Stimulated activated CD4-positive, alpha-beta T cell treated with anti-CD3 and anti-CD28 coated beads, TNF-alpha, amount 100 ng/mL, for 1 hour (primary cell): ENCODE measurements at places on chromosomes 6 and 20.

GRCh38 chr6:90319979-90320685, 23.5 kb upstream of the BACH2 start:
- DNase-seq = no peak

GRCh38 chr20:32567384-32568178, 17.6 kb downstream of the NOL4L start:
- DNase-seq = no peak

DNA sequence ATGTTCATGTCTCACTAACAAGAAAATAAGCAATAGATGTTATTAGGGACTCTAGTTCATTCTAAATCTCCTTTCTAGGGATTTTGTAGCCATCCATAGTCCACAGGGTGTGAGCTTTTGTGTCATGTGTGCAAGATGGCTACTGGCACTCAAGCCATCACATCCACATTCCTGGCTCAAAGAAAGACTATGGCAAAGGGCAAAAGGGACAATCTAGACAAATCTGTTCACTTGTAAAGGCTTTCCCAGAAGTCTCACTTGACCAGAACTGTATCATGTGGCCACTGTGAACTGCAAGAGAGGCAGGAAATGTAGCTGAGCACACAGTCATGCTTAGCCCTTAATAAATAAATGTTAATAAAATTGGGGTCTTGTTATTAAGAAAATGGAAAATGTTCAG, 212.6 kb upstream of the EXOC2 start:
- no peak for DNase-seq

DNA sequence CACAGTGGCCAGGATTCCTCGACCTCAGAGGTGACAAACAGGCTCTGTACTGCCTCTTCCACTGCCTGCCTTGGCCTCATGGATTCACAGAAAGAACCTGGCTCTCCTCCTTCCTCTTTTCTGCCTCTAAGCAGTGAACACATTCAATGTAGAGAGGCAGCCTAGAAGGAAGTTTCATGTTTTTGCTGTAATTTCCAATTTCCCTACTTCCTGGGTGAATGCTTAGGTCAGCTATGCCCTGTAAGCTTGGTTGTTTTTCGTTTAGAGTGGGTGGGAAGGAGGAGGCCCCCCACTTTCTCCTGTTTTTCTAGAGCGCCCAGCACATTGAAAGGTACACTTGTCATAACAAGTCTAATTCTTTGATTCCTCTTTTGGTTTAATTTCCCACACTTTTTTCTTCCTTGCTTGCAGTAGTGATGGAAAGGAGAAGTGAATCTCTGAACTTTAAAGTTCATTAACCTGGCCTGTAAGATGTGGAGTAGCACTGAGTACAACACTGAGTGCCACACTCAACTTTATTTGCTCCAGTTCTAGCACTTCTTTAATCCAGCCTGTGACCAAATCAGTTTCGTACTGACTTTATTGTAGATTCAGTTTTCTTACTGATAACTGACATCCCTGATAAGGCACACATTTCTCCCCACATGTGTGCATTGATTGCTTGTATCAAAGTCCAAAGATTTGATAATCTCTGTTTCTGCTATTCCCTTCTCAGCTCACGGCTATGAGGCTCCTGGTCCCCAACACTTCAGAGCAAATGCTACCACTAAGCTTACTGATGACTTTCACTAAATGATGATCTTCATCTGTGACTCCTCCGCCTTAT, 100.0 kb upstream of the MAN1A1 start:
- no peak for DNase-seq

DNA sequence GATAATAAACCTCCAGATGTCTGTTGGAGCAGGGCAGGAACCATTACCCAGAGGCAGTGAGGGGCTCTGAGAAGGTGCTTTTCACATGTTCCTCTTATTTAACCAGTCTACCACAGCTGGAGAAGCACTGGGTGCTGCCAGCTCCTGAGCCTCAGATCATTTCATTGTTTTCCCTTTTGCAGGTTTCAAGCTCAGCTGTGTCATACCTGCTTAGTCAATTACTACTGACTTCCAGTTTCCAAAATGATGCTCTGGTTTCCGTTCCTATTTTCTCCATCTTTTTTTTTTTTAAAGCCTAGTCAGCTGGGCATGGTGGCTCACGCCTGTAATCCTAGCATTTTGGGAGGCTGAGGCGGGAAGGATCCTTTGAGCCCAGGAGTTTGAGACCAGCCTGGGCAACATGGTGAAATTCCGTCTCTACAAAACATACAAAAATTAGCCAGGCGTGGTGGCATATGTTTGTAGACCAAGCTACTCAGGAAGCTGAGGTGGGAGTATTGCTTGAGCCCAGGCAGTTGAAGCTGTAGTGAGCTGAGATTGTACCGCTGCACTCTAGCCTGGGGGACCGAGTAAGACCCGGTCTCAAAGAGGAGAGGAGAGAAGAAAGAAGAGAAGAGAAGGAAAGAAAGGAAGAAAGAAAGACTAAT, 6.7 kb downstream of the FLOT1 start:
- DNase-seq = no peak

GRCh38 chr6:145532361-145532760, 203.0 kb downstream of the EPM2A start:
- DNase-seq = no peak

DNA sequence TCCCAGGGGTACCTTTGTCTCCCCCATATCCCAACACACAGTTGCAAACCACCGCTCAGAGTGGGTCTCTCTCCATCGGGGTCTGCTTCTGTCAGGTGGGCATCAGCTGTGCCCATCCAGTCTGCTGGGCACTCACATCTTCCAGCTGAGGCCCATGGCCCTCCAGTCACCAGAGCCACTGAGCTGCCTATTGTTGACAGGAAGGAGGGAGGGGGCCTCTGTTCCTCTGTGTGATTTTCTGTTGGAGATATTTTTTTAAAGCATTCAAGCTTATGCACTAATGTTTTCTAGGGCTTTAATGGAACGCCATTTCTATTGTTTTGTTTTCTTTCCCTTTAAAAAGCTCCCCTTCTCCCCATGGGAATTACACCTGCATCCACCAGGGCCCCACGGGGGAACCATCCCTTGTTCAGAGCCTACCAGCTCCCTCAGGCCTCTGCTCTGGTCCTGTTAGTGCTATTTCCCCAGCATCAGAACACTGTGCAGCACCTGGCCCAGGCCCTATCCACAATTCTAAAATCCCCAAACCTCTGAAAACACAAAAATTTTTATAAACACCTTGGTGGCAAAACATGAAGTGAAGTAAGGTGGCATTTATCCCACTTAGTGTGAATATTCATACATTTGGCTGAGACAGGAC, 326.2 kb downstream of the CD83 start:
- no peak for DNase-seq

DNA sequence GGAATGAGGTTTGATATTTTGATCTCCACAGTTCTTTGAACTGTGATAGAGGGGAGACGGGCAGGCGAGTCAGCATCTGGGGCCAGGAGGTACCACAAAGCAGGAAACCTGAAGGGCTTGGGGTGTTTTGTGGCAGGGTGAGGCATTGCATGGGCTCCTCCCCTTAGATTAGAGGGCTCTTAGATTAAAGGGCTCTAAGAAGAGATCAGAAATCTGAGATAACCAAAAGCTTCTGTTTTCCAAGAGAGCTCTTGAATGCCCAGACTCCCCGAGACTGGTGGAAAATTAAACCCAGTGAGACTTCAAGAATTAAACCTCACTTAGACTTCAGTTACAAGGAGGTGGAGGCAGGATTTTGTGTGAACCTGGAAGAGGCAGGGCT, 2.4 kb upstream of the GPX5 start:
- DNase-seq = no peak

- no peak for DNase-seq
These were observed 50.7 kb downstream of the CLIC5 start for GRCh38 chr6:45965007-45965406.

- no peak for DNase-seq
These were observed 392.9 kb upstream of the IMPG1 start for GRCh38 chr6:76465410-76465809.

GRCh38 chr6:85576476-85576875, 17.2 kb downstream of the SNX14 start:
- DNase-seq = no peak

DNA sequence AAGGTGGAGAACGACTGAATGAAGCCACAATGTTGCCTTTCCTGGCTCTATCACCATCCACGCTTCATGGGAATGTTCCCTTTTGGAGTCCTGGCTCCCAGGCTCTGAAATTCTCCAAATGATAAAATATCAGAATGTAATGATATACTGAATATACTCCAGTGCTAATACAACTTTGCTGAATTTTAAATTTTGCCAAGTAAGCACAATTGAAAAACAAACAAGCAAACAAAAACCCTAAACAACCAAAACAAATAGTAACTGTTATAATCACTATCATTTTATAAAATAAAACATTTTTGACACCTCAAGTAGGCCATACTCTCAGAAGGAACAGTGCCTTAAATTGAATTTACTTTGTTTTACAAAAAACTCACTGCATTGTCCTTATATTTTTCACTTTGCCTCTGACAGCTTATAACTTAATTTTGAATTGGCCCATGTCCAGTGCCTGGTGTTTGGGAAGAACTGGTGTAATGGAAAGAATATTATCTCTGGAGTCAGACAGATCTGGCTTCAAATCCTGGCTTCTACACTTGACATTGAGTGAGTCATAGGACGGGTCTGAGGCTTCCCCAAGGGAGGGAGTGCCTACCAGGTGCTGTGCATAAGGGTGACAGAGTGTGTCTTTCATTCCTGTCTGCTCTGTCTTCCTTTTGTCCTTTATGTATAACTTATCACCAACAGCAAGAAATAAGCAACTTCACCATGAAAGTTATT, 698.3 kb downstream of the EPM2A start:
- DNase-seq = no peak

DNA sequence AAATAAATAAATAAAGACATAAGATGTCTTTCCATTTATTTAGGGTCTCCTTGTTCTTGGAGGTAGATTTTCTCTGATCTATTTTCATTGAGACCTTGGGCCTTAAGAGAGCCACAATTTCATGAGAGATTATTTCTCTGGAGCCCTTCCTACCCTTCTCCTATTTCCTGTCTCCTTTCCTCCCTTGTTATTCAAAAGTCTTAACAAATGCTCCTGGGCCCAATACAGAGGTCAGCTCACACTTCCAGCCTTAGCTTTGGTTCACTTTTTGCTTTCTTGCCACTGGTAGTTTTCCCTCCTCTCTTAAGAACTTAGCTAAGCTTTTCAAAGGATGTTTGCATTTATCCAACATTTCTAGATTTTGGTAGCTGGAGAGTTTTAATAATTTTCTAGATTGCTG, 44.0 kb downstream of the PTPRA start:
- DNase-seq = no peak

GRCh38 chr20:37523911-37524700, 3.1 kb downstream of the NNAT start:
- no peak for DNase-seq
